Body of pancreas (tissue), 4 donors: ENCODE measurements at places on chromosomes 3 and 15. TPM values are rescaled to one million over a fixed set of nuclear protein-coding genes. Genes with fewer than 3 reads are reported as not detected.

TRH gene
- not detected for total RNA-seq

KNG1 gene
- not detected for total RNA-seq

LRRC31 gene
- 0.78 TPM for total RNA-seq

ZPLD1 gene
- total RNA-seq = not detected

CAND2 gene
- total RNA-seq = 3.6 TPM

RAB11A gene
- total RNA-seq = 35.3 TPM

BFSP2 gene
- not detected for total RNA-seq
